Cerebellar nuclear complex (tissue), 1 donor: ENCODE measurements at places on chromosomes 4 and X.

GRCh38 chr4:156378033-156378665, 424.5 kb upstream of the CTSO start:
- no peak for DNase-seq

DNA sequence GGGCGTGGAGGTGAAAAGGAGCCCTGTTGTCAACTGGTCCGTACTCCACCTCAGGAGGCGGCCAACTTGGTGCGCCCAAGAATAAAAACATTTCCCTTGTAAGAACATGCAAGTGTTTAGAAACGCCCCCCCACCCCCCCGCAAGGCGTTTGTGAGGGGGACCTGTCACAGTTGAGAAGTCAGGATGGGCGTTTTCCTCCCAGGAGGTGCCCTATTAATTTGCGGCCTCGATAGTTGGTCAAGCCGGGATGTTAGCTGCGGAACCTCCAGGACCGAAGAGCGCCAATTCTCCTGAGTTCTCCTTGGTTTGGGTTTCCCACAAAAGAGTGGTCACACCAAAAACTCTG, 651 bp upstream of the SAP30 start:
- DNase-seq: no peak

DNA sequence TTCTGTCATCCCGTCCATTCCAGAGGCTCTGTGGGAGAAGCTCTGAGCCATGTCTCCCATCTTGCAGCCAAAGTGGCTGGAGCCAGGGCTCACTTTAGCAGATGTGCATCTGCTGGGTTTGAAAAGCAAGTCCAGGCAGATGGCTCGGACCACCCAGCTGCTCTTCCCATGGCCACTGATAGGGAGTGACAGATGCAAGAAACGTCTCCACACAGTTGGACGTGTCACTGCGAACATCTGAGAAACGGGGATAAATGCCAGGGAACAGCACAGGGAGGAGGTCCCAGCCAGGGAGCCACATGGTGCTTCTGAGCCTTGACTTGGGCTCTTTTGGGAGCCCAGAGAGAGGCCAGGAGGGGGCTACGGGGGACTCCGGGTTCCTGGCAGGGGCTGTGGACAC, 242.3 kb downstream of the AFAP1 start:
- DNase-seq: no peak

DNA sequence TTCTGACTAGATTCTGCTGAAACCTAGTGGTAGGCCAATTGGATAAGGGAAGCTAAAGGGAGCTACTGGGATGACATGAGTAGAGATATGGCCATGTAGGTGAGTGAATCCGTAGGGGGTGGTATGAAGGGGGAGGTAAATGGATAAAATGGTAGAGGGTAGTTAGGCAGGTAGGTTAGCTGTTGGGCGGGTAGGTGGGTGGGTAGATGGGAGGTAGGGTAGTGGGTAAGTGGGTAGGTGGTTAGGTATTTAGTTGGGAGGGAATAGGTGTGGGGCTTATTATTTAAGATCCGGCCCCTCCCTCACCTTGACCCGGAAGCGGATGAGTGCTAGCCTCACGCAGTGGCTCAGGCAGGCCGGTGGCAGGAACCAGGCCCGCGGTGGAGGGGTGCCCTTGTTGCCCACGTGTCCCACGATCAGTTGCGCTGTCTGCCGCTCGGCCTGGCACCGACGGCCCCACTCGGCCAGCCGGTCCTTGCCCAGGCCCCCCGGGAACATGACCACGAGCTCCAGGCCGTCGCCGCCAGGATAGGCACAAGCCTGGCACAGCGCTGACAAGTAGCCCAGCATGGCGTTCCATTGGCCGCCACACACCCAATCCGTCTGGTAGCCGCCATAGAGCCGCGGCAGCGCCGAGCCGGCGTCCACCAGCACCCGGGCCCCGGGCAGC, 725 bp downstream of the FAM120C start:
- DNase-seq: peak; percentile 10

- no peak for DNase-seq
Measured at GRCh38 chr4:110278127-110278526, 79.7 kb upstream of the ELOVL6 start.

- no peak for DNase-seq
Measured at GRCh38 chr4:155371432-155372043, 5.2 kb downstream of the MAP9 start.

DNA sequence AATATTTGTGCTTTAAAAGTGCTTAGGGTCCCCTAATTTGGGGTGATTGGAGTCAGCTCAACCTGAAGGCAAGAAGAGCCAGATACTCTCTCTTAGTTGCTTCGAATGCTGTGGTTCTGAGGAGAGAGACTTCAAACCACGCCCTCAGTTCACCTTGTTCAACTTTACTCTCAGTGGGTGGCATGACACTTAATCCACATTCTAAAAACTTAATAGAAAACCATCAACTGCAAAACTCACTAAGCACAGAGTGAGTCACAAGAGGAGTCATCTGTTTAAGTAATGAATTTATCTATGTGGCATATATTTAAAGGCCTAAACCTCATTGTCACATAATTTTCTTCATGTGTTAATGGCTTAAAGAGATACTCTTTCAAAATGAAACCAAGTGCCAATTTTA, 99.5 kb upstream of the SLC4A4 start:
- DNase-seq: no peak

GRCh38 chr4:128818442-128818841, 8.9 kb downstream of the JADE1 start:
- DNase-seq: no peak

DNA sequence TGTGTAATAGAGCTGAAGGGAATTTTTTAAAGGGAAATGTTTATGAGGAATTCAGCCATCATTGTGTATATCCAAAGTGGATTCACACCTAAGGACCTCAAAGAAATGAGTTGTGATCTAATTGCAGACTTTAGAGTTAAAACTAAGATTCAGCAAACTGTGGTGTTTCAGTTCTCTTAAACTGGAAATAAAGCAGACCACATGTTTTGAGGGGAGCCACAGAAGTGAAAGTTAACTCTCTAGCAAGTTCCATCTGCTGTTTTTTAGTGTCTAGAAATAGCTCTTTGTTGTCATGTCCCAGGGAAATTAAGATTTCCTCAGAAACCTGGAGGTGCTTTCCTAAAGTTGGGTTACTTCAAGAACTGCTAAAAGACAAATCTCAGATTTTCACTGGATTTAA, 97.3 kb upstream of the DDX3X start:
- no peak for DNase-seq

GRCh38 chr4:3293401-3294391, 875 bp downstream of the RGS12 start:
- DNase-seq: no peak

DNA sequence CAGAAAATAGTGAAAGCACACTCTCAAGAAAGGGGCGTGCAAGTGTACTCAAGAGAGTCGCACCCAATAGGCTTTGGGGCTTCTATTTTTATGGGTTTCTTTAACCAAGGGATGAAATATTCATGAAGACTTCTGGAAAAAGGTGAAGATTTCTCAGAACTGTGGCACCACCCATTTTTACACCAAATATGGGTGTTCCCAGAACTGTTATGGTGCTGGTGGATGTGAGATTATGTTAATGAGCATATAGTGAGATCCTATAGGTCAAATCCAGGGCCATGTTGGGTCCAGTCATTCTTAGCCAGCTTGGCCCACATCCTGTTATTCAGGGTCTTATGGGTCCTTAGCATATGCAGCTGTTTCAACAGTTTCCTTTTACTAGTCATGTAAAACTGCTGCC, 61.0 kb upstream of the SMIM10 start:
- no peak for DNase-seq

- DNase-seq: no peak
Measured at GRCh38 chr4:25703731-25704388, 48.2 kb downstream of the SLC34A2 start.

DNA sequence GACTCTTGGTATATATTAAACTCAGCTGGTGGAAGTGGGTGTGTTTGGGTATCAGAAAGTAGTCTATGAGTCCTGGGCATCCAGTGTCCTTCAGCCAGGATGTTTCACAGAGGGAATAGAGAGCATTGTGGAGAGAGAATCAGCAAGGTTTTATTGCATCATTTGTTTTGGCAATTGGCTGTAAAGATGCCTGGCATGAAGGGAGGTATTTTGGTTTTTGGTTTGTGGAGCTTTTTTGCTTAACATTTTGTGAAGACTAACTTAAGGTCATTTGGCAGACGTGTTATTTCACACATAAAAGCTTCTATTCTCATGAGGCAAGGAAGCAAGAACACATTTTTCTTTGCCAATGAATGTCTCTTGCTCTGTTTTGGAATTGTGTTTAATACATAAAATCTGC, 71.1 kb downstream of the DCLK2 start:
- DNase-seq: no peak

GRCh38 chrX:132480581-132481203, 8.1 kb downstream of the MBNL3 start:
- no peak for DNase-seq

- DNase-seq: no peak
Measured at GRCh38 chr4:127448986-127449385, 183.8 kb upstream of the INTU start.

- DNase-seq: no peak
Measured at GRCh38 chr4:124288706-124289486, 423.6 kb downstream of the ANKRD50 start.

DNA sequence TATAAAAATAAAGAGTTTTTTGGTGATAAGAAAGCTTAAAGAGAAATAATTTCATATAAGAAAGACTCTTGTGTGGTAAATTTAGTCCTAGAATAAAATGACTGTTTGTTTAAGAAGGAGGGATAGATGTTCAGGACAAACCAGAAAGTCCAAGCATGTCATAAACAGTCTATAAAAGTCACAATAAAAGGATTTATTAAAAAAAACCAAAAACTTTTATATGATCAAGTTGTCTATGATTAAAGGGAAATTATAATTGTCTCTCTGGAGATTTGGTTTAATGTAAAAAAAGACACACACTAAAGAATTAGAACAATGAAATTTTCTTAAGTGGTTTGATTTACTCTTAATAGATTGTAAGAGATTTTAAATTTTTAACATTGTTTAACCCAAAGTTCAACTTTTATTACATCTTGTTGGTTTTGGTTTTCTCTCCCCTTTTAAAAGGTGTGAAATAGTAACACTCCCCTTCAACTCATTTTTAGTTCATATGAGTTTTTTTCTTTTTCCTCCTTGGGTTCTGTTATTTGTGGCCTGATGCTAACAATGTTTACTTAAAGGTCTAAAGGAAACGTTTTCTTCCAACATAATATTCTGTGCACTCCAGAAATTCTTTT, 89.7 kb downstream of the PDHA2 start:
- no peak for DNase-seq

DNA sequence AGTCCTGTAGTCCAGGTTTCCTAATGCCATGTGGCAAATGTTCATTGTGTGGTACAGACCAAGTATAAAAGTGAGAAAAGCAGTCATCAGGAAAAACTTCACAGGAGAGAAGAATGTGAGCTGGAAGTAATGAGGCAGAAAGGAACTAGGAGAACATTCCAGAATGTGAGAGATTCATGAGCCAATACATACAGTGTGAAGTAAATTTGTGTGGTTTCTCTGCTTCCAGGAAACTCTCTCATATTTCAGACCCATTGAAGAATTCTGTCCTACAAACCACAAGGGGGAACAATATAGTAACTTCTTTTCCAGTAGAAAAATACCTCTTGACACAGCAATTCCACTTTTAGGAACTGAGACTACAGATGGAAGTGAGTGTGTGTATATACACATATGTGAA, 136.5 kb downstream of the RNF150 start:
- no peak for DNase-seq

DNA sequence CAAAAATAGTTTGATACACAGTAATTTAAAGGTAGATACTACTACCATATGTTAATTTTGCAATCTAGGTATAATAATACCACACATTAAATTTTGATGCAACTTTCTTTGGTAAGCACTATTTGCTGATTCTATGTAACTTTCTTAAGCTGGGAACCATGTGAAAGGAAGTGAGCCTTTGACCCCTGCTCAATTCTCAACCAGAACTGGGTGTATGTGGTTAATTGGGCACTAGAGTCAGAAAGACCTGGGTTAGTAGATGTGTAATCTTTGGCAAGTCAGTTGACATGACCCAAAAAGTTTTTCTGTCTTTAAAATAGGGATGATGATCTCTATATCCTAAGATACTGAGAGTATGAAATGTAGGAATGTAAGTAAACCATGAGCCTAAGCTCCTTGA, 22.4 kb downstream of the TLR2 start:
- DNase-seq: no peak

GRCh38 chrX:72373136-72373535, 67.4 kb upstream of the CITED1 start:
- DNase-seq: no peak

- DNase-seq: no peak
Measured at GRCh38 chr4:146098397-146098796, 77.1 kb upstream of the LSM6 start.

GRCh38 chr4:3605491-3605890, 73.3 kb upstream of the LRPAP1 start:
- peak; percentile 23 for DNase-seq

GRCh38 chrX:119647552-119648420, 41.6 kb upstream of the NKRF start:
- DNase-seq: no peak

- DNase-seq: no peak
Measured at GRCh38 chrX:65406532-65406931, 128.1 kb downstream of the LAS1L start.

- no peak for DNase-seq
Measured at GRCh38 chr4:55397520-55398321, 2.0 kb downstream of the TMEM165 start.

GRCh38 chr4:38152305-38152704, 192.1 kb downstream of the PTTG2 start:
- DNase-seq: no peak

GRCh38 chrX:14963447-14964236, 90.4 kb downstream of the MOSPD2 start:
- DNase-seq: no peak

DNA sequence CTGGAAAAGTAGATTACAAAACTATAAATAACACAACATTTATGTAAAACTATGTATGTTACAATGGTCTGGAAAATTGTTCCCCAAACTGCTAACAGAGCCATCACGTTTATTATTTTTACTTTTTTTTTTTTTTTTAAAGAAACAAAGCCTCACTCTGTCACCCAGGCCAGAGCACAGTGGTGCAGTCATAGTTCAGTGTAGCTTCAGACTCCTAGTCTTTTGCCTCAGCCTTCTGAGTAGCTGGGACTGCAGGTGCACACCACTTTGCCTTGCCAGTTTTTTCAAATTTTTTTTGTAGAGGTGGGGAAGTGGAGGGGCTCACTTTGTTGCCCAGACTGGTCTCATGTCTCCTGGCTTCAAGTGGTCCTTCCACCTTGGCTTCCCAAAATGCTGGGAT, 180.1 kb upstream of the SPRY1 start:
- DNase-seq: no peak

GRCh38 chr4:143188136-143189088, 3.7 kb downstream of the USP38 start:
- no peak for DNase-seq

DNA sequence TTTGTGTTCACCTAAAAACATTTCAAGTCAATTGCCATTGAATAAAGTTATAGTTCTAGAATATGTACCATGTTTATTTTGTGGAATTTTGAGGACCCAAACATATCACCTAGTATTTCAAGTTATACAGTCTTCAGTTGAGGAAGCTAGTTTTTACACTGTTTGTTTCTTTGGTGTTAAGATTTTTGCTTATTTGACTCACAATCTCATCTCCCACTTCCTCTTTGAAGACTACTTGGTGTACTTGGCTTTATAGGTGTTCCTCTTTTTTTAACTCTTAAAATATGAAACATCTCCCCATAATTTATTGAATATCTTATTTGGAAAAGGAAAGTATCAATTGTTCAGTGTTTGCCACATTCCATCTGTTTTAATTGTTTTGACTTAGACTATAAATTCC, 675.4 kb downstream of the RAPGEF2 start:
- no peak for DNase-seq

- DNase-seq: no peak
Measured at GRCh38 chr4:179415847-179416223, 1973.6 kb upstream of the AGA start.

- DNase-seq: no peak
Measured at GRCh38 chr4:183552274-183553146, 47.7 kb downstream of the ING2 start.
